ENCODE measurements at places on chromosomes 12 and 14.

DNA sequence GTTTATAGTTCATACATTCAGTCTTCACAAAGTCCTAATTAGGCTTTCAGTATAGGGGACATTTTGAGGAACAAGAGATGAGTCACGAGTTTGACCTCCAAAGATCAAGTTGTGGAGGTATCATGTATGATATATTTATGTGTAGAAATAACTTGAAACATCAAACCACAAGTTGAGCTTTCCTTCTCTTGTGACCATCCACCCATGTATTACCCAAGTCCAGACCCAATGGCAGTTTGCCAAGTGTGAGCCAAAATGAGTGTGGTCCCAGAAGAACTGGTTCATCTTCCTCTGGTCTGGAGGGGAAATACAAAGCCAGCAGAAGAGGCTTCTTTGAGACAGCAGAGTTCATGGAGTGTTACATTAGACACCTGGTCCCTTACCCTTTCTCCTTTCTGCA is 104.9 kb downstream of the ATP23 start:
- no peak for DNase-seq

DNA sequence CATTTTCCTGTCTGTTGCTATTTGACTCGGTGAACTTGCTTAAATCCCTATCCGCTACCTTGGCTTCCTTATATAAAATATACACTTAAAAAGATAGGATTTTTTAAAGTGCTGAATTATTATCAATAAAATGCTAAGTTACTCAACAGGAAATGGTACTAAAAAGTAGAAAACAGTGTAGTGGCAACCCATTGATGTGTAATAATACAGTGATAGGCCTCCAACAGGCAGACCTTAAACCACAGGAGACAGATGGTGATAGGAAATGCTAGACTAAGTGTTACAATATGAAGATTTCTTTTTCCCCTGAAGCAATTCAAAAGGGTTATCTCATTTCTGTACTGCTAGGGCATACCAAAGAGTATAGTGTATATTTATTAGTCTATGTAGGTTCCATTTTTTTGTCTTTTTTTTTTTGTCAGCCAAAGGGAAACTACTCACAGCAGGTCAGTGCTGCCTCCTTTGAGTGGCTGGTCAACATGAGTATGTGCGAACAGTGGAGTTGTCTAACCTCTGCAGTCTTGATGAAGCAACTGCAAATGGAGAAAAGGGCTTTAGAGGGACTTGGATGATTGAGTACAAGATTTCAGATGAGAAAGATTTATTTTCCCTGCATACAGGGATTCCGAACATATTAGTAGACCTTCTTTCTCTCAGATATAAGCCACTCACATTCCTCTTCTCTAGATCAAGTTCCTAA is 183.8 kb downstream of the ACSS3 start:
- DNase-seq: no peak

- DNase-seq: no peak
Measured at GRCh38 chr12:7991535-7991934, 41.0 kb upstream of the FOXJ2 start.

- no peak for DNase-seq
Measured at GRCh38 chr14:52977798-52978197, 26.9 kb upstream of the FERMT2 start.

DNA sequence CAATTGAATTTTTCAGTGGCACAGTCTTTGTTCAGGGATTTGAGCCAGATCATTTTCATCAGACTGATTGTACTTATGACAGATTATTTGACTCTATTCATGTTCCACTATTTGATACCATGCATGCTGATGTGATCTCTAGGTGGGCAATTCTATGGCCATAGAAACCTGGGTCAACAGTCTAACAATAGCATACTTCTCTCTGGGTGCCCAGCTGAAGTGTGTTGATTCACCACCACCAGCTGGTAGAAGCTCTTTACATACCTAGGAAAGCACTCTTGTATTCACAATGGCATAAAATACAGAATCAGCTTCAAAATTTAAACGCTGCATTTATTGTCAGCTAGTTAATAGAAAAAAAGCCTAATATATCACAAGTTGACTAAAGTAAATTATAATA is 90.2 kb upstream of the TMTC2 start:
- DNase-seq: no peak

DNA sequence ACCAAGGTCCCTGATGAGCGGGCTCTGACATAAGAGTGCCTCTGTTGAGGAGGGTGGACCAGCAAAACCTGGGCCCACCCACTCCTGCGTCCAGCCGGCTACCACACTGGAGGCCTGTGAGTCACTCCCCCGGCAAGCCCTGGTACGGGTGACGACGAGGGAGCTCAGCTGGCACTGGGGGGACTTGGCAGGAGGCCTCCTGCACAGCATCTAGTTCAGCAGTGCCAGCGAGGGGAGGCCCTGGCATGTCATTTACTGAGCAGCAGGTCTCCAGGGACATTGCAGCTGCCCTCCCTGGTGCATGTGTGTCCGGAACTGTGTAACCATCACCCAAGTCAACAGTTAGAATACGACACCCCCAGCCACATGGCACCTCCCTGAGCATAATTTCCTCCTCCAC is 24.4 kb downstream of the CD9 start:
- no peak for DNase-seq

- no peak for DNase-seq
Measured at GRCh38 chr14:60963761-60964160, 17.1 kb downstream of the TRMT5 start.

- no peak for DNase-seq
Measured at GRCh38 chr12:124993626-124994436, at the start of gene BRI3BP. BRI3BP (plus strand) TSS chr12:124993645; CDS start chr12:124993791, 146 bp downstream.

DNA sequence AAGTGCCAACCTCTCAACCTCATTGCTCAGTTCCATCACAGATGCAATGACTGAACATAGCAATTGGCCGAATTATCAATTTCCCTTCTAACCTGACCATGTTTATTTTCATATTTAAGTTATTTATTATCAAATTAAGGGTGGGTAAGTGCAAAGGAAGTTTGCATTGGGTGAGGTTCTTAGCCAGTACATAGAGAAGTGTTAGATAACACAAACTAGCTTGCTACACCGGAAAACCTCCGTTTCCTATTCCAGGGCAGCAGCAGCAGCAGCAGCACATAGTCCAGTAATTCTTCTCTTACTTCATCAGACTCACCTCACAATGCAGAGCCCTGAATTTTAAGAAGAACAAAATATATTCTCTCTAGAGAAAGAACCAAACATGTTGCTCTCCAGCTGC is 200.5 kb upstream of the OR4E1 start:
- DNase-seq: no peak

GRCh38 chr12:53224897-53225634 is 6.9 kb downstream of the RARG start:
- DNase-seq: no peak

DNA sequence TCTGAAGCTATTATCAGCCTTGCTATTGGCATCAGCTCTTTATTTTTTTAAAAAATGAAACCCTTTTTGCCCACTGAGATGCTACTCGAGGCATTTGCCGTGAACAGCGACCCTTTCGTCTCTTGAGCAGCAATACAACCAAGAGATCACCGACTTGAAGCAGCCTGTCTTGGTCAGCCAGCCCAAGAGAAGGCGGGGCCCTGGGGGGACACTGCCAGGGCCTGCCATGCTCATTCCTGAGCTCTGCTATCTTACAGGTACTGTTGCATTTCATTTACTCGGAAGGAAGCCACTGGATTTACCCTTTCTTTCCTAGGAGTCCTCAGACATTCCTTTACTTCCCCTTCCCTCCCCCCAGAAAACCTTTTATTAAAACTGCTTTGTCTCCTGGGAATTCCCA is 16.7 kb downstream of the PIWIL1 start:
- DNase-seq: no peak

GRCh38 chr12:95304673-95305198 is 87.1 kb downstream of the VEZT start:
- DNase-seq: no peak

- DNase-seq: peak; percentile 13
Measured at GRCh38 chr12:58809064-58809607, 111.2 kb downstream of the LRIG3 start.

- DNase-seq: no peak
Measured at GRCh38 chr12:19482551-19483109, 43.3 kb downstream of the AEBP2 start.

DNA sequence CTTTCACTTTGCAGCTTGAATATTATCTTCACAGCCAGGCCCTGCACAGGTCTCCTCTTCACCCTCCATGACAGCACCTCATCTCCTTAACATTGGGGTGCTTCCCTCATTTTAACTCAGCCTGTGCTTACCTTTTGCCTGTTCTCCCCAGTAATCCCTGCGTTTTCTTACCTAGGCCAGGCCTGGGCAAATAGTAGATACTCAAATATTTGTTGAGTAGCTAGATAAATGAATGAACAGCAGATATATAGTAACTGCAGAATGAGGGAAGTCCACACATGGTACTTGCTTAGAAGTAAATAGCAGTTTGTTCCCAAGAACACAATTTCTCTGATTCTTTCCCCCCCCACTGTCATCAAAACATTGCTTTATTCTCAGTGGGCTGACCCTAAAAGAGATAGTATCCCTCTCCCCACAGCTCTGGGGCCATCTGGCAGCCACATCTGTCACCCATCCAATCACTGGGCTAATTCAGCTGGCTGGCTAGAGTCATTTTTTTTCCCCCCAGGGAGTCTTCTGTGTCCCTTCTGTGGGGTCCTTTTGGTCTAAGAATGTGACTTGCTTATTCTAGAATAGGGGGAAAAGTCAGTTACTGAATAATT is 43.2 kb downstream of the APPL2 start:
- no peak for DNase-seq

DNA sequence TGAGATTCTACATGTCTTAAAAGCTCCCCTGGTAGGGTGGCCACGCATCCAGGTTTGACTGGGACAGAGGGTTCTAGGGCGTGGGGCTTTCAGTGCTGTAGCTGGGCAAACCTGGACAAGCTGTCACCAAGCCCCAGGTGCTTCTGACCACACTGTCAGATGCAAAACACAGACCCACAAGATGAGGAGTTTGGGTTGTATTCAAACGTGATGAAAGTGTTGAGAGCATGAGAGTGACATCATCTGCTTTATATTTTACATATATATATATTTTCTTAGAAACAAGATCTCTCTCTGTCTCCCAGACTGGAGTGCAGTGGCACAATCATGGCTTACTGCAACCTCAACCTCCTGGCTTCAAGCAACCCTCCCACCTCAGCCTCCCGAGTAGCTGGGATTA is 210.1 kb downstream of the DPF3 start:
- DNase-seq: no peak

DNA sequence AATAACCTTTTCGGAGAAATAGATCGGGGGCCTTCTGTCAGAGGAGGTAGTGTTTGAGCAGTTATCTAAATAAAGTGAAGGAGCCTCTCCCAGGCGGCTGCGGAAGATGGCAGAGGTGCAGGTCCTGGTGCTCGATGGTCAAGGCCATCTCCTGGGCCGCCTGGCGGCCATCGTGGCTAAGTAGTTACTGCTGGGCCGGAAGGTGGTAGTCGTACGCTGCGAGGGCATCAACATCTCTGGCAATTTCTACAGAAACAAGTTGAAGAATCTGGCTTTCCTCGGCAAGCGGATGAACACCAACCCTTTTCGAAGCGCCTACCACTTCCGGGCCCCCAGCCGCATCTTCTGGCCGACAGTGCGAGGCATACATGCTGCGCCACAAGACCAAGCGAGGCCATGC is 186.1 kb downstream of the KTN1 start:
- no peak for DNase-seq

GRCh38 chr14:67482231-67483164 is 6.0 kb downstream of the TMEM229B start:
- DNase-seq: no peak
